ENCODE measurements at places on chromosomes 1 and 21. TPM values are rescaled to one million over a fixed set of nuclear protein-coding genes. Genes with fewer than 3 reads are reported as not detected.

DNA sequence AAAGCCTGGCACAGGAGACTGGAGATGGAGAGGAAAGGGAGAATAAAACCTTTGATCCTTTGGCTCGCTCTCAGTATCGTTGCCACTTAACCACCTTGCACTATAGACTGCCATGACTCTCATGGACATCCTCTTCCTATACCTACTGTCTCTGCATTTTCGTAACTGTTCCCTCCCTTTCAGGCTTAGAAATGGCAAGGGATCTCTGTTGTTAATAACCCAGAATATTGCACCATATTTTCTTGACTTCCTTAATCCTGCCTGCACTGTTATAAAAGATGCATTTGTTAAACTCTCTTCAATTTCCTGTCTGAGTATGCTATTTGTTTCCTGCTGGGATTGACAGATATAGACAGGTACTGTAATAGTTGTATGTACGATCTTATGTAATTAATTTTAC lies 38.6 kb downstream of the CYYR1 start:
- H3K27ac ChIP-seq = no peak overlapping the region
- no peaks in the 10 kb centered on the region for H3K36me3 ChIP-seq
- H3K4me1 ChIP-seq = no peaks in the 10 kb centered on the region
- DNase-seq = no peak

Gene RNU1-3
- total RNA-seq = 1,293 TPM

DNA sequence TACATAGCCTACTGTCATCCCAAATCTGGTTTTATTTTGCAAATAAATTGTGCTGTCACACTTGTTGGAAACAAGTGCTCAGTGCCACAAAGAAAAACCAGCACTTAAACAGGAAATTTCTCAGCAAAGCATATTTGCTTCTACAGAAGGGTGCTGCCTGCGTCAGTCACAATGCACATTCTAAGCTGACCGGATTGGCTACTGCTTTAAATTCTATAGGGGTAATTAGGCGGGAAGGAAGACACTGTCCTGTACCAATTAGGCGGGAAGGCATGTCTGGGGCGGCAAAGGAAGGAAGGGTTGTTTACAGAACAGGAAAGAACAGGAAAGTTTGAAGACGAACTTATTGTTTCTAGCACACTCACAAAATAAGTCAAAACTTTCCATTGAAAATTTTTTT lies 2.8 kb downstream of the IFI16 start:
- no peaks in the 10 kb centered on the region for H3K27me3 ChIP-seq
- peak overlapping the region; percentile 40 for H3K27ac ChIP-seq
- H3K4me3 ChIP-seq = peak overlapping the region; percentile 48
- peak; percentile 28 for DNase-seq
- peaks cover 22% of the 10 kb centered on the region for H3K36me3 ChIP-seq

DNA sequence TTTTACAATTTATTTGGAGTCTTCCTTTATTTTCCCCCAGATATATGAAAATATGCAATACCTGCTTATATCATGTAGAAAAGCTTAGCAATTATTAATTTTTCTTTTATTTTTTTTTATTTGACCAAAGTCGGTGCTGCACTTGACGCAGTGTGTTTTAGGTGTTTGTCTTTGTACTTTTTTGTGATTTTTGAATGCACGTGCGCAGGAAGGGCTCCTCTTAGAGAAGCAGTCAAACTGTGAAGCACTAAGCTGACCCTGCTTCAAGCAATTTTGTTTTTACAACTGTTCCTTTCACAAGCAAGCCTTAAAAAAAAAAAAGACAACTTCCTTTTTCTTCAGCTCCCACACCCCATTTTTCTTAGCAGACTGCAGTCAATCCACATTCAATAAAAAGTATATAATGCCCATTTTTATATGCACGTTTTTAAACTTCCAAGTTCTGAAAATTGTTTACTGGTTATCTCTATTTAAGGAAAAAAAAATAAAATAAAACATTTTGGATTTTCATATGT lies 267.4 kb downstream of the TM2D1 start:
- no peaks in the 10 kb centered on the region for H3K36me3 ChIP-seq
- DNase-seq = no peak
- no peak overlapping the region for H3K27ac ChIP-seq
- H3K4me3 ChIP-seq = no peak overlapping the region
- no peaks in the 10 kb centered on the region for H3K27me3 ChIP-seq
- H3K4me1 ChIP-seq = no peaks in the 10 kb centered on the region

GRCh38 chr1:229243638-229244037 lies 27.3 kb upstream of the RAB4A start:
- no peak overlapping the region for H3K4me3 ChIP-seq
- H3K4me1 ChIP-seq = peaks cover under 1% of the 10 kb centered on the region
- H3K36me3 ChIP-seq = no peaks in the 10 kb centered on the region
- no peak for DNase-seq
- no peak overlapping the region for H3K27ac ChIP-seq
- H3K27me3 ChIP-seq = no peaks in the 10 kb centered on the region

GRCh38 chr1:236016083-236016482 lies 48.8 kb downstream of the NID1 start:
- no peak overlapping the region for H3K4me3 ChIP-seq
- H3K27ac ChIP-seq = no peak overlapping the region
- no peaks in the 10 kb centered on the region for H3K36me3 ChIP-seq
- no peaks in the 10 kb centered on the region for H3K4me1 ChIP-seq
- no peak for DNase-seq

Gene PLPPR4
- total RNA-seq = not detected

- no peaks in the 10 kb centered on the region for H3K27me3 ChIP-seq
- peak overlapping the region; percentile 7 for H3K4me3 ChIP-seq
- peaks cover 41% of the 10 kb centered on the region for H3K36me3 ChIP-seq
- no peak for DNase-seq
These were observed 13.7 kb downstream of the CD2 start for GRCh38 chr1:116767782-116768382.

- H3K27me3 ChIP-seq = no peaks in the 10 kb centered on the region
- no peak for DNase-seq
- no peaks in the 10 kb centered on the region for H3K36me3 ChIP-seq
- H3K27ac ChIP-seq = no peak overlapping the region
- H3K4me3 ChIP-seq = no peak overlapping the region
These were observed 71.5 kb downstream of the MIS18A start for GRCh38 chr21:32207406-32207716.

GRCh38 chr1:245704765-245705164 lies 550.0 kb downstream of the KIF26B start:
- no peak overlapping the region for H3K4me3 ChIP-seq
- H3K4me1 ChIP-seq = no peaks in the 10 kb centered on the region
- no peaks in the 10 kb centered on the region for H3K27me3 ChIP-seq
- no peak overlapping the region for H3K27ac ChIP-seq
- H3K36me3 ChIP-seq = no peaks in the 10 kb centered on the region

GRCh38 chr1:239771550-239771949 lies 320.1 kb upstream of the FMN2 start:
- H3K4me3 ChIP-seq = no peak overlapping the region
- no peaks in the 10 kb centered on the region for H3K4me1 ChIP-seq
- H3K27ac ChIP-seq = no peak overlapping the region
- no peaks in the 10 kb centered on the region for H3K36me3 ChIP-seq
- no peak for DNase-seq
- no peaks in the 10 kb centered on the region for H3K27me3 ChIP-seq

DNA sequence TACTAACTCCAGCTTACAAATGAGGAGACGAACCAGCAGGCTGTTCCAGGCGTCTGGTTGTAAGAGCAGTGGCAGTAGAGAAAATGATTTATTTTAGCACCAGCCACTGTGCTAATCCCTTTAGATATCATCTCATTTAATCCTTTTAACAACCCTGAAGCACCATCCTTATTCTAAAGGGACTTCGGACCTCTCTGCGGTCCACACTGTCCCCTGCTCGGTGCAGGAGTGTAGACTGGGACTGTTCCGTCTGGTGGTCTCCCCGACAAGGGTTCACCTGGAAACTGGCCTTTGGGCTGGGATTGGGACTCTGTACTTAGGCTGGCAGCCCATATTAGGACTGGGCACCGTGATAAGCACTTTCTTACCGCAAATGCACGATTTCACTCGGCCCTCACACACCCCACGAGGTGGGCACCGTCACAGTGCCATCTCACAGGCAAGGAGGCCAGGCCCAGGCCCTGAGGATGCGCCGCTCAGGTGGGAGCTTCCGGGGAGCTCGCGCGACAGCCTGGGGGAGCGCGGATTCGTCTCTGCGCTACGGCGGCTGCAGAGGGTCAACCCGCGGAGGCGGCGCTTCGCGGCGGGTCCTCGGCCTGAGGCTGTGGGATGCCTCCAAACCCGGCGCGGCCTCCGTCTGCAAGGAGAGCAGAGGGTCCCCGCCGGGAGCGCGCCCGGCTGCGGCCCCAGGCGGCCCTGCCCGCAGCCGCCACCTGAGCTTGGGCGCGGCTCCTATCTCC lies 45.2 kb downstream of the ATP1A1 start:
- H3K4me1 ChIP-seq = peaks cover 25% of the 10 kb centered on the region
- H3K27ac ChIP-seq = peak overlapping the region; percentile 85
- H3K4me3 ChIP-seq = peak overlapping the region; percentile 98

Gene MMP23B
- total RNA-seq = 2.9 TPM

- peaks cover 17% of the 10 kb centered on the region for H3K36me3 ChIP-seq
- peaks cover 24% of the 10 kb centered on the region for H3K4me1 ChIP-seq
- H3K27me3 ChIP-seq = no peaks in the 10 kb centered on the region
- peak overlapping the region; percentile 34 for H3K27ac ChIP-seq
- DNase-seq = no peak
These were observed 4.9 kb downstream of the TEX38 start for GRCh38 chr1:46676531-46676930.

DNA sequence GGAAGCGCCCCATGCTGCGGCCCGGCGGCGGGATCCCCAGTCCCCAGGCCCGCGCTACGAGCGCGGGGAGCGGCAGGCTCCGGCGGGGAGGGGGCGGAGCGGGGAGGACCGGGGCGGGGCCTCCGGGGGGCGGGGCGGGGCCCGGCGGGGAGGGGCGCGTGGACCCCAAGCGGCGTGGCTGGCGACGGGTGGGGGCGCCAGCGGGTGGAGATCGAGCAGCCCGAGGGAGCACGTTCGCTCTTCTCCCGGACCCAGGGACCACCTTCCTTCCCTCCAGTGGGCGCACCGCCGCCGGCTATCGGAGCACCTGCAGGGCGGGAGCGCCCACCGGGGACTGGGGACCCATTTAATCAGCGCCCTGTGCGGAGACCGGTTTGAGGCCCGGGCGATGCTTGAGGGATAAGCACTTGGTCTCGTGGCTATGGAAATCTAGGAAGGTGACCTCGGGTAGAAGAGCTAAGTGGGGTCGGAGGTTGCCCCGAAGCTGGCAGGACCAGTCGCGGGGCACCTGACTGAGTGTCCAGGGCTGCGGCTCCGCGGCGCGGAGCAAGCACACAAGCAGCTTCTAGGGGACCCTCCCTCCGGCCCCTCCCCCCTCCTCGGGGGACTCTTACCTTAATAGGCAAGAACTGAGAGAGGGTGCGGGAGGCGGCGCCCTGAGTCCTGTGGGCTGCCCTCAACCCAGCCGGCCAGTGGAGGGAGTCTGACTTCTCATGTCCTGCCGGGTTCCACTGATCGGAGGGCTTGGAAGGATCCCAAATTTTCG lies at the start of gene TSPAN2:
TSS of gene TSPAN2 (minus strand) at position 84 of the 766 bp plus-strand sequence. CDS start at position 13, 71 bp downstream.
- H3K4me3 ChIP-seq = peak within 1 kb of the TSS; percentile 63
- H3K36me3 ChIP-seq = no peaks in the 10 kb centered on the region
- no peaks in the 10 kb centered on the region for H3K27me3 ChIP-seq
- DNase-seq = peak; percentile 63
- H3K27ac ChIP-seq = peak within 1 kb of the TSS; percentile 25

GRCh38 chr1:104932949-104933679 lies 1183.4 kb downstream of the AMY1C start:
- H3K4me1 ChIP-seq = no peaks in the 10 kb centered on the region
- H3K27ac ChIP-seq = no peak overlapping the region
- no peak overlapping the region for H3K4me3 ChIP-seq
- DNase-seq = no peak
- no peaks in the 10 kb centered on the region for H3K36me3 ChIP-seq

GRCh38 chr1:74714429-74715235 lies 18.2 kb downstream of the CRYZ start:
- DNase-seq = no peak
- no peak overlapping the region for H3K4me3 ChIP-seq
- no peak overlapping the region for H3K27ac ChIP-seq
- H3K4me1 ChIP-seq = no peaks in the 10 kb centered on the region
- no peaks in the 10 kb centered on the region for H3K27me3 ChIP-seq

Gene C1orf210
- not detected for total RNA-seq

DNA sequence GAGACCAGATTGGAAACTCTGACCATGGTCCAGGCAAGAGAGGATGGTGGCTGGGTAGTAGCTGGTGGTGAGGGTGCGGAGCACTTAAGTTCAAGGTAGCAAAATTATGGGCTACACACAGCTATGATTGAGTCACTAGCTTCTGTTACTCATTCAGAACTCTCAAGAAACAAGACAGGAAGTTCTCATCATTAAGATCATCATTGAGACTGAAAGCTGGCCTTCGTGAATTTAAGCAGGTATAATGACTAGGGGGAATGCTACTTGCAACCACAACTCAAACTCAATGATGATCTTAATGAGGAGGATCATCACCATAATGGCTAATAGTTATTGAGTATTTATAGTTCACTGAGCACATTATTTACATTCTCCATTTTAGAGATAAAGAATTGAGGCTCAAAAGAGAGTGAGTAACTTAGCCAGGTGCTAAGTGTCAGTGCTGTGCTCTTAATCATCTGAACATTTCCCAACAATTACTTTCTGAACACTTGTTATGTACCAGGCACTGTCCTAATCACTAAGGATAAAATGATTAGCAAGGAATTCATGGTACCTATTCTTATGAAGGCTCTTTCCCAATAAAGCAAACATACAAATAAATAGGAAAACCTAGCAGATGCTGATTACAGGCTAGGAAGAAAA lies 286.3 kb upstream of the C1orf105 start:
- H3K4me1 ChIP-seq = no peaks in the 10 kb centered on the region
- no peak for DNase-seq
- H3K4me3 ChIP-seq = no peak overlapping the region
- H3K36me3 ChIP-seq = no peaks in the 10 kb centered on the region
- H3K27ac ChIP-seq = no peak overlapping the region

DNA sequence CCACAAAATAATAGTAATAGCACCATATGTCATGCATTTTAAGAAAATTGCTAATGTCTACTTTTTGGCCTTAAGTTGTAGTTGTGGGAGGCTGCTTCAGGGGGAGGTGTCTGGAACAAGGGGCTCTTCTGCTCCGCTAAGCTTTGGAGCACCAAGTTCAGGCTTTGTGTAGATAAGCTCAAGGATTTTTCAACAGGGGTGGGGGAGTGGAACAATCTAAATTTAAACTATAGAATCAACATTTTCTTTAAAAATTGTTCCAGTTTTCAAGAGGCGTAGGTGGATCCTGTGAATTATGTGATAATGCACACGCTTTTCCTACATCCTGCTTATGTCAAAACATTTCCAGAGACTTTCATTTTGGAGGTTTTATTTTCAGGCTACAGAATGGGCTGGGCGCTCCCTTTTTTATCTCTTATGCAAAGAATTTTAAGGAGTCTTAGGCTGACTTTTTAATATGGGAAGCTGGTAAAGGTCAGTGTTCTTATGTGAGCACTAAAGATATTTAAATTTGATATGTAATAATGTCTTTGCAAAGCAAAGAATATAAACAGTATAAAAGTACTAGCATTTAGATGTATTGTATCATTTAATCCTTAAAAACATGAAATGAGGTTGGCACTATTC lies 9.9 kb downstream of the ATP1A1 start:
- no peak overlapping the region for H3K4me3 ChIP-seq
- H3K4me1 ChIP-seq = peaks cover 70% of the 10 kb centered on the region
- DNase-seq = no peak
- peaks cover 31% of the 10 kb centered on the region for H3K36me3 ChIP-seq

GRCh38 chr1:210598135-210598652 lies 269.5 kb downstream of the HHAT start:
- no peak for DNase-seq
- no peaks in the 10 kb centered on the region for H3K27me3 ChIP-seq
- H3K4me1 ChIP-seq = no peaks in the 10 kb centered on the region
- H3K36me3 ChIP-seq = no peaks in the 10 kb centered on the region
- H3K27ac ChIP-seq = no peak overlapping the region
- no peak overlapping the region for H3K4me3 ChIP-seq

Gene GBP5
- 74.5 TPM for total RNA-seq
